ENCODE measurements at places on chromosomes 5 and 9. TPM values are rescaled to one million over a fixed set of nuclear protein-coding genes. Genes with fewer than 3 reads are reported as not detected.

Gene MARCHF3
- 3.0 TPM for total RNA-seq

Gene PCDHAC1
- not detected for total RNA-seq

Gene SETX
- 16.5 TPM for total RNA-seq

Gene PIP5K1B
- total RNA-seq, result not detected

Gene TRIM52
- 5.5 TPM for total RNA-seq

Gene ANKRD34B
- total RNA-seq, result not detected

Gene TLX3
- total RNA-seq, result not detected

Gene MTRR
- total RNA-seq, result 16.4 TPM

Gene DNAJC25
- 6.2 TPM for total RNA-seq
